ENCODE measurements at places on chromosomes 7 and 10. TPM values are rescaled to one million over a fixed set of nuclear protein-coding genes. Genes with fewer than 3 reads are reported as not detected.

DNA sequence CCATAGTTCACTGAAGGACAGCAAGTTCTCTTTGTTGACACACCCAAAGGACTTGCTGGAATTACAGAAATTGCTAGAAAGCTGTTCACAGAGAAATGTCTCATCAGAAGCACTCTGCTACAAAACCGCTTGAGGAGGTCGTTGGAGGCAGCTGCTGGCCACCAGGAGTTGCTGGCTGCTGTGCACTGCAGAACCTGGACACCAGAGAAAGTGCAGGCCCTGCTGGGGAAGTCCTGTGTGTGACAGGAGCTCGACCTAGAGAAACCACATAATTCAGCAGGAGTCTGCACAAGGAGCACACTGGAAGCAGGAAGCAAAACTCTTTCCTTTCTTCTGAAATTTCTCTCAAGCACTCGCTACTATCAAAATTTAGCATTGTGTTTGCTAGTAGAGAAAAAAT is 461.5 kb upstream of the GHITM start:
- DNase-seq: no peak

DNA sequence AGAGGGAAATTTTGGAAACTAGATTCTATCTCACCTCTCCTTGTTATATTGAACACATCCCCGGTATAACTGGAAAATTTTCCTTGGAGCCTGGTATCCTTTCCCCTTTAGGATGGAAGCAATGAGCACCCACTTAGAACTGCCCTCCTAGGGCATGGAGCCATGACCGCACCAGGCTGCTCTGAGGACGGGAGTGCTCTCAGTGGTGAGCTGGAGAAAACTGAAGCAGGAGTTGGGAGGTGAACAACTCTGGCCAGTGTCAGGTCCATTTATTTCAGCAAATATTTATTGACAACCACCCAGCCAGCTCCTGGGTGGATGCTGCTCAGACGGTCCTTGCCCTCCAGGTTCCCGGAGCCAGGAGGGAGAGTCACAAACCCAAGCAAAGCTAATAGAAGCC is 278.1 kb downstream of the WDR11 start:
- DNase-seq: no peak

DNA sequence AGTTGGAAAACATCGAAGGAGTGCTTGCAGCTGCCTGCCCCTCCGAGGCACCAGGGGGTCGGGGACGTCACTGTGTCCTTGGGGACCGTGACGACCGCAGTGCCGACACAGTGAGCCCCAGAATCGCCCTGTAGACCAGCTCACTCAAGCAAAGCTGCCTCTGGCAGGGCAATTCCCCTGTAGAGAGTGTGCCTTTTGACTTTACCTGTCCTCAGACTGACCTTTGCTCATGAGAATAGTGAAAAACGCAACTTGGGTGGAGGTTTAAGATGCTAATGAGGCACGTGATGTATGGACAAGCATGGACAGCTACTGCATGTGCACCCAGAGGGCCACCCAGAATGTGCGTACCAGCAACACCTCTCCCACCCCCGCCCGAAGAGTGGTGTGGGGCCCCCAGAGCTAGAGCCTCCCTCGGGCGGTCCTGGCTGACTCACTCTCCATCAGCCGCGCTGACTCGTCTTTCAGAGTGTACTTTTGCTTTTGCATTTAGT is 271.9 kb downstream of the ADARB2 start:
- no peak for DNase-seq

DNA sequence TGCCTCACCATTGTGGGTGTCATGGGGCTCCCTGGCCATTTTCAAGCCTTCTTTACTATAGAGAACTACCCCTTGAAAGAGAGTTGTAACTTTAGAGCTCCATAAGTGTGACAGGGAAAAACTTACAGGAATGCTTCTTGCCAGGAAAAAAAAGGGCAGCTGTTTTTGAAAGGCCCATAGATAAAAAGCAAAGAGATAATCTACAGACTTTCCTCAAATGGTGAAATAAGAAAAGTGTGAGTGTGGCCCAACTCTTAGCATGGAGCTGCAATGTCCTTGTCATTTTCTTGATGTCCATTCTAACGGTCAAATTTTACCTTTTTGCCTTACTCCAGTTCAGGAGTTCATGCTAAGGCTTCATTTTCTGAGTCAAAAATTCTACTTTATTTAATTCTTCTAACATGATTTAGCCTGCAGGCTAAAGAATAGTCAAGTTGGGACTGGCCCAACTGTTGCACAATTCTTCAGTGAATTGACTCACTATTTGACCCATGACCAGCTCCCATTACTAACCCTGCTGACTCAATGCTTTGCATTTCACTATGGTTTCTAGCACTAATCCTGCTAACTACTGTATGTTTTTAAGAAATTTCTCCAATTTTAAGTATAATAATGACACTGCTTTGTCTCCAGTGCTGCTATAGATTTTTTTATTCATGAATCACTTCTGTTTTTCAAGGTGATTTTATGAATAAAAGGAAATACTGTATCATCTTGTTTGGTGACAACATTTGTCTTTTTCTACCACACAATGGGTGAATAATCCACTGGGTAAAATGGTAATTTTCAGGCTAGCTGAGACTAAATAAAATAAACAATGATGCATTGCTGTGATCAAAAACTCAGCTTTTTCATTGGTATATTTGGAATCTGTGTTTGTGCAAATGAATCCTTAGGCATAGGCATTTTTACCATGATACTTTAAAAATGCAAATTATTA is 41.4 kb upstream of the SGCE start:
- peak; percentile 61 for DNase-seq

GRCh38 chr7:102080434-102081243 is 206.0 kb upstream of the SH2B2 start:
- DNase-seq: no peak

GRCh38 chr10:62352356-62352970 is 21.7 kb upstream of the ZNF365 start:
- DNase-seq: no peak

- no peak for DNase-seq
These were observed 56.1 kb downstream of the DGKB start for GRCh38 chr7:14846405-14846804.

- DNase-seq: no peak
These were observed 62.8 kb downstream of the ARMH3 start for GRCh38 chr10:101993221-101993620.

DNA sequence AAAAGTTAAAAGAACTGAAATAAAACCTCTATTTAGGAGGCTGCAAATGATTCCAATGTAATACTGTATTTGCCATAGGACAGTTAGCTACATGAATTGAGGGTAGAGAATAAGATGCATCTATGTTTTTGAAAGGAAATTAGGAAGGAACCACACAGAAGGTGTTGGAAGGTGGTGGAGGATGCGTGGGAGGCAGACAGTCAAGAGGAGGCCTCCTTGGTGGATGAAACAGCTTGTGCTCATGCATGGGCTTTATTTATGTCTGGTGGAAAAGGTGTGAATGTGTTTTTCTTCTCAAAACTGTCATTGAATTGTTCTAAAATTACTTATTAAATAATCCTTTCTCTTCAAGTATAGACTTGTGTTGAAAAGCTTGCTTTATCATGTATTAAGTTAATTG is 314.4 kb upstream of the NPSR1 start:
- DNase-seq: no peak

GRCh38 chr7:101108330-101108857 is 18.5 kb upstream of the SERPINE1 start:
- DNase-seq: peak; percentile 70

GRCh38 chr7:69889976-69890351 is 291.7 kb downstream of the AUTS2 start:
- no peak for DNase-seq

DNA sequence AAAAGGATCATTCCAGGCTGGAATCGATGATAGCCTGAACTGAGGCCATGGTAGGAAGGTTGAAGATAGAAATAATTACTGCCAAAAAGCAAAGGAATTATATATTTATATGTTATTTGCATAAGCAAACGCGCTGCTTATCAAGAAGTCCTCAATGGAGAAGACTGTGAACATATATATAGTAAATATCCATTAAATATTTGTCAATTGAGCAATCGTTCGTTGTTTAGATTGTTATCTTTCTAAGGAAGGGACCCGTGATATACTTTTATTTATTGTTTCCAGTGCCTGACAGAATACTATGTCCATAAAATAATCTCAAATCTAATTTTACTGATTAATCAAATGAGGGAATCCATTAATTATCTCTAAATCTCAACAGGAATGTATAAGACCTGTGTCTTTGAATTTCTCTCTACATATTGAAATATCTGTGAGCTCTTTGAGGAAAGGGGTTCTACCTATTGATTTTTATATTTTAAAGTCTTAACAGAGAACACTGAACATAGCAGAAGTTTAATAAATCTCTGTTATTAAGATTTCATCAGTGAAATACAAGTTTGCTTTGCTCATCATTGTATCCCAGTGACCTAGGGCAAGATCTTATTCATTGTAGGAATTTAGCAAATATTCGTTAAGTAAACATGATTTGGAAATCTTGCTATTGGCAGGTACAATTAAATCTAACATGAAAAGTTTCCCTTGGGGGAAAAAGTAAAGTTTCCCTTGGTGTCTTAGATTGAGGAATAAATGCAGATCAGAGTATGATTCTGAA is 12.0 kb upstream of the HERC4 start:
- DNase-seq: no peak

- DNase-seq: no peak
These were observed 30.5 kb downstream of the MMD2 start for GRCh38 chr7:4928445-4928844.

The CD36 gene
- total RNA-seq: 5.5 TPM

DNA sequence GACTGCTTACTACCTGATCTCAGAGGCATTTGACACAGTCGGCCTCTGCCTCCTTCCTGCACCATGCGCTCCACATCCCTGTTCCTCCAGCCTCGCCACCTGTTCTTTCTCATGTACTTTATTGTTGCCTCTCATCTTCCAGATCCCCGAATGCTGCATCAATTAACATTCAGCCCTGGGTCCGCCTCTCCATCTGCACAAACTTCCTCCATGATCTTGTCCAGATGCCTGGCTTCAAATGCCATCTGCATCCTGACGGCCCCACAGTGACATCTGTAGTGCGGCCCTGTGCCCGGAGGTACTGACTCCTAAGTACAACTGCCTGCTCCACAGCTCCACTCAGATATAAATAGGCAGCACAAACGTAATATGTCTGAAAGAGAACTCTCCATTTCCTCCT is 51.2 kb upstream of the STK17A start:
- DNase-seq: no peak

- no peak for DNase-seq
These were observed 130.7 kb upstream of the KMT2E start for GRCh38 chr7:104883248-104883717.

DNA sequence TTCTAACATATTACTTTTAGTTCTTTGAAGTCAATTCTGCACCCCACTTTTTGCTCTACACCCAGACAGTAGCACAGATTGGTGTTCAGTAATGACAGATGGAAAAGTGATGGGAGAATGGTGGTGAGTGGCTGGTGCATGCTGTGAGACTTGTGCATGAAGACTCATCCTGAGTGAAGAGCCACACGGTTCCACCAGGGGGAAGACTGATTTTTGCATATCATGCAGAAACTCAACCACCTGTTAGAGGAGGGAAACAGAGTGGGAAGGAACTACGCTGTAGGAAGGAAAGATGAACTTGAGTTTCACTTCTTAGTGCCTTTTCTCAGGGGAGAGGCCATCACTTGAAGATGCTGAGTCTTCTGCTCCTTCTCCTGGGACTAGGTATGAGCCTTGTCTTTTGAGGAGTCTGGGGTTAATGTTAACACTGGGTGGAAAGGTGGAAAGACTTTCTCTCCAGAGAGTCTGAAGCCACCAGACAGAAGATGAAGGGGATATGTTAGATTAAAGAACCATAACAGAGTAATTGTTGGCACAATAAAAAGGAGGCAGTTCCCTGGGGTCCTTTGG is 9.3 kb upstream of the PRSS1 start:
- DNase-seq: no peak

DNA sequence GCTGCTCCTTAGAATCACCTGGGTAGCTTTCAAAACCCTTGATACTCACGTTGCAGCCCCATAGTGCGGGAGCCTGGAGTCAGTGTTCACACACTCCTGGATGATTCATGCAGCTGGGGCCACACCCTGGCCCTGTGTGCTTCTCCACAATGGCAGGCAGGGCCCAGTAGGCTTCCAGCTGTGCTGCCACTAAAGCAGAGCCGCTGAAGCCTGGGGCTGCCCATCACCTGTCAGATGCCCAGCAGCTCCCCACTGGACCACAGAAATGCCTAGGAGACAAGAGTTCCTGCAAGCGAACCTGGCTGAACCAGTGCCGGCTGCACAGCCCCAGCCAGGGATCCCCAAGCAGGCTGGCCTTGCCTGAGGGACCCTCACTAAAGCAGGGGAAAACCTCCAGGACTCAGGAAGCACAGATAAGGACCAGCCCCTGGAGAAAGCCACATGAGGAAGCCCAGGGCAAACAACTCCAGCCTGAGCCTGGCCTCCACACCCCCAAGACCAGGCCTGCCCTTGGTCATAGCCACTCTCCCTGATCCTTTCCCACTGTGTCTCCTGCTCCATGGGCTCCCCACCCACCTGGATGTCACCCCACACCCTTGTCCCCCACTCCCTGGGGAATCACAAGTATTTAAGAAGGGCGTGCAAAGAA is 111.9 kb downstream of the GRID1 start:
- no peak for DNase-seq

The ATP5F1C gene
- total RNA-seq: 206 TPM

The MUC12 gene
- 0.62 TPM for total RNA-seq
